ENCODE measurements at places on chromosomes 1 and 21. TPM values are rescaled to one million over a fixed set of nuclear protein-coding genes. Genes with fewer than 3 reads are reported as not detected.

- H3K27ac ChIP-seq: no peak overlapping the region
- peaks cover 15% of the 10 kb centered on the region for H3K4me1 ChIP-seq
- peaks cover 6% of the 10 kb centered on the region for H3K36me3 ChIP-seq
These were observed 71.6 kb downstream of the RERE start for GRCh38 chr1:8745749-8746390.

C2CD2 gene
- 7.1 TPM for total RNA-seq

S100A14 gene
- not detected for total RNA-seq

ZNF670 gene
- 3.3 TPM for total RNA-seq

- no peak overlapping the region for H3K27ac ChIP-seq
- no peak for DNase-seq
- no peaks in the 10 kb centered on the region for H3K4me1 ChIP-seq
- no peak overlapping the region for H3K4me3 ChIP-seq
These were observed 272.4 kb downstream of the TPR start for GRCh38 chr1:186102547-186103148.

- H3K36me3 ChIP-seq: no peaks in the 10 kb centered on the region
- DNase-seq: no peak
- H3K27me3 ChIP-seq: no peaks in the 10 kb centered on the region
- no peak overlapping the region for H3K4me3 ChIP-seq
These were observed 65.9 kb downstream of the DNTTIP2 start for GRCh38 chr1:93813076-93813475.

ZNF695 gene
- 1.1 TPM for total RNA-seq

DNA sequence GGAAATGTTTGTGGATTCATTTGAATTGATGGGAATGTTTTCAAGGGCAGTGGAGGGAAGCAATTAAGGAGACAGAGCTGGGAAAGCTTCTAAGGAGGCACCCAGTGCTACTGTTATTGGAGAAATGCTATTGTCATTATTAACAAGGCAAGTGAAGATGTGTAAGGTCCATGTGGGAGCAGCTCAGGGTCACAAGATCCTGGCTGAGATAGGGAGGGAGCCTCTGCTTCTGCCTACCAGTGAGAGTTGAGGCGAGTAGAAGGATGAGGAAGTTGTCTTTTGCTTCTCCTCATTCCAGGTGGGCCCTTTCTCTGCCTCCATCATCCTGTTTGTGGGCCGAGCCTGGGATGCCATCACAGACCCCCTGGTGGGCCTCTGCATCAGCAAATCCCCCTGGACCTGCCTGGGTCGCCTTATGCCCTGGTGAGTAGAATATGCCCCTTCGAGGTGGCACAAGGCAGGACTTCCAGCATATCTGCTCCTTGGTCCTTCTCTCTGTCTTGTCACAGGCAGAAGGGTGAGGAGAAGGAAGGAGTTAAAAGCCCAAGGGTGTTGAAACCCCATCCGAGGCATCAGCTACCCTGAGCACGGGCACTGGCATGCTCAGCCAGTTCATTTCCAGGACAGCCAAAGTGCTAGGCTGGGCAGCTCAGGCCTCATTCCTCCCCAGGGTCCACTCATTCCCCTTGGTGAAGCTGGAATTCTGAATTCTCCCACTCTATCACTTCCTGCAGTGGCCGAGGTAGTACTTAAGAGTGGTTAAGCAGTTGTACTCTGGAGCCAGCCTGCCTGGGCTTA is 3.7 kb downstream of the MFSD2A start:
- no peaks in the 10 kb centered on the region for H3K27me3 ChIP-seq
- H3K4me1 ChIP-seq: peaks cover 37% of the 10 kb centered on the region
- H3K36me3 ChIP-seq: peaks cover 65% of the 10 kb centered on the region
- H3K27ac ChIP-seq: no peak overlapping the region

DNA sequence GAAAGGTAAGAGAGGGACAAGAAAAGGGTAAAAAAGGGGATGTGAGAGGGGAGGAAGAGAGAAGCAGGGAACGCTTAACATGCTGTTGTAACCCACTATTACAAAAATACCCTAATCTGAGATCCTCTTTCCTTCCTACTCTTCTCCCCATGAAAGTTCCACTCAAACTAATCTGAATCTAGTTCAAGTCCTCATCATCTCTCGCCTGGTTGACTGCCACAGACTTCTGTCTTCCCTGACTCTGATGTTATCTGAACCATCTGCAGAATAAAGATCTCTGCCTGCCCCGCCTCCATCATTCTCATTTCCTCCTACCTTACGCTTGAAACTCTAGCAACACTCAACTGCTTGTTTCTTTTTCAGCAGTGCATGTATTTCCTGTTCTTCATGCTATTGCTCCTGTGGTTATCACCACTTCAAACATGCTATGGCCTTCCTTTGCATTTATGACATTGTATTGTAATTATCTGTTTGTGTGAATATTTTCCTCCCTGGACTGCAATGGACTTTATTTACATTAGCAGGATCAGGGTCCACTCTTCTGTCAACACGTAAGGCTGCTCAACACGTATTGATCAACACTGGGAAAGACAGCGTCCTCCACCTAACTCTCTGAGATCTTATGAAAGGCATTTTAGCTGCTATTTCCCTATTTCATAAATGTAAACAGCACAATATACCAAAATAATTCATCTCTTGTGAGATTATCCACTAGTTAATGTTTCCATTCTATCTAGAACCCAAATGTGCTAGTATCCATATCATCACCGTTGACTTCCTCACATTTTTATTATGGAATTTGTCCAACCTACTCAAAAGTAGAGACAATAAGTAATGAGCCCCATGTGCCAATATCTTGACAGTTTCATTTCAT is 215.5 kb upstream of the USP25 start:
- H3K27me3 ChIP-seq: no peaks in the 10 kb centered on the region
- peak; percentile 66 for DNase-seq
- peaks cover 24% of the 10 kb centered on the region for H3K4me1 ChIP-seq
- peak overlapping the region; percentile 94 for H3K27ac ChIP-seq
- H3K4me3 ChIP-seq: peak overlapping the region; percentile 58
- peaks cover 4% of the 10 kb centered on the region for H3K36me3 ChIP-seq

NIT1 gene
- 40.0 TPM for total RNA-seq

- H3K36me3 ChIP-seq: no peaks in the 10 kb centered on the region
- no peak overlapping the region for H3K27ac ChIP-seq
- H3K27me3 ChIP-seq: peaks cover 7% of the 10 kb centered on the region
- H3K4me1 ChIP-seq: no peaks in the 10 kb centered on the region
These were observed 10.6 kb upstream of the F3 start for GRCh38 chr1:94552071-94552586.

- DNase-seq: no peak
- no peaks in the 10 kb centered on the region for H3K36me3 ChIP-seq
- no peak overlapping the region for H3K4me3 ChIP-seq
- no peaks in the 10 kb centered on the region for H3K4me1 ChIP-seq
- H3K27ac ChIP-seq: no peak overlapping the region
These were observed 113.7 kb downstream of the ZNF281 start for GRCh38 chr1:200296091-200296661.

DNA sequence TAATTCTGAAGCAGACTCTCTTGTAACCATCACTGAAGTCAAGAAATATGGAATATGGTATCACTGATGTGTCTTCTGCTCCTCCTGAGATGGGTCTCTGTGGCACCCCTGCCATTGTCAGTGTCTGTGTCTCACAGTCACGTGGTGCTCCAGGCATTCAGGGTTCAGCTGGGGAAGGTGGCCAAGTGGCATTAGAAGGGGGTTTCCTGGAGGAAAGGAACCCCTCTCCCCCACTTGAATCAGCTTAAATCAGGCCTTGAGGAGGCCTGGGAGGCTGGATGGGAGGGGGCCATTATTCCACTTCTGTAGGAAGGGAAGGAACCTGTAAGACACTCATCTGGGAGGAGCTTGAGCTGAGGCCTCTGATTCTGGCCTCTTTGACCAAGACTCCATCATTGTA is 20.5 kb downstream of the CYP4B1 start:
- H3K27me3 ChIP-seq: peaks cover 2% of the 10 kb centered on the region
- DNase-seq: no peak
- H3K4me1 ChIP-seq: no peaks in the 10 kb centered on the region
- H3K4me3 ChIP-seq: no peak overlapping the region

DNA sequence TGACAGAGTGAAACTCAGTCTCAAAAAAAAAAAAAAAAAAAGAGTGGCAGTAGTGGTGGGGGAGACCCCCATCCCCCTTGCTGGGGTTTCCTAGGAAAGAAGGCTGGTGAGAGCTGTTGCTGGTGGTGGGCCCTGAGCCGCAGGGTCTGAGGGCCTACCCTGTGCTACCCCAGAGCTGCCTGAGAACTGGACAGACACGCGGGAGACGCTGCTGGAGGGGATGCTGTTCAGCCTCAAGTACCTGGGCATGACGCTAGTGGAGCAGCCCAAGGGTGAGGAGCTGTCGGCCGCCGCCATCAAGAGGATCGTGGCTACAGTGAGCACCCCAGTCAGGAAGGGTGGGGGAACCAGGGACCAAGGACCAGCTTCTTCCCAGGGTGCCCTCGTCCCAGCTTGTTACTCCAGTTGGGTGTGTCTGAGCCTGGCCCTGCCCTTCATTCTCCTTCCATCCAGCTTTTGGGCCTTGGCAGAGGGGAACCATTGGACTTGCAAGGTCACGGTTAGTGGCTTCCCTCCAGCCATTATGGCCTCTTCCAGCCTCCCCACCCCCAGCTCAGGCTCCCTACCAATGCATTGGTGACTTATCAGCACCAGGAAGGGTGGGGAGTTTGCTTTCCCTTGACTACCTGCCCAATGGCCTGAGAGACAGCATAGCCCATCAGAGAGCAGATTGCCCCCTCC is 10.5 kb downstream of the LDLRAP1 start:
- no peak overlapping the region for H3K27ac ChIP-seq
- DNase-seq: no peak
- H3K27me3 ChIP-seq: no peaks in the 10 kb centered on the region
- peaks cover 83% of the 10 kb centered on the region for H3K4me1 ChIP-seq
- peaks cover 10% of the 10 kb centered on the region for H3K36me3 ChIP-seq

CLDN17 gene
- not detected for total RNA-seq

BLACAT1 gene
- 0.13 TPM for total RNA-seq

DNA sequence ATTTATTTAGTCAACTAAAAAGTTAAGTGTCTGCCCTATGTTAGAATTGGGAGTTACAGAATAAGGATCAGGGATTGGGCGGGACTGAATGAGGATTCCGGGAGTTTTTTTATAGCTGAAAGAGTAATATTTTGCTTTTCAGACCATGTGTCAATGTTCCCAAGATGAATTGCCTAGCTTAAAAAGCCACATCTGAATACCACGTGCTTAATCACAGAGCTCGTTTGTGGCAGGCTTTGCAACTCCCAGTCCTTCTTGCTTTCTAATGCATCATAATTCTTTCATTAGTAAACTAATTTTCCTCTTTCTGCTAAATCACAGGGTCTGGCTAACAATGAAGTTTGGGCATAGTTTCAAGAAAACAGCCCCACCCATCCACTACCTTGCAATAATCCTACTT is 4.2 kb upstream of the BCL10 start:
- H3K27ac ChIP-seq: no peak overlapping the region
- peaks cover 16% of the 10 kb centered on the region for H3K4me1 ChIP-seq
- no peaks in the 10 kb centered on the region for H3K36me3 ChIP-seq
- no peak for DNase-seq

- H3K36me3 ChIP-seq: peaks cover 37% of the 10 kb centered on the region
- peak; percentile 98 for DNase-seq
These were observed 4.1 kb downstream of the KIF21B start for GRCh38 chr1:201019321-201019977.

CHODL gene
- not detected for total RNA-seq

- no peak for DNase-seq
- no peaks in the 10 kb centered on the region for H3K27me3 ChIP-seq
- peaks cover 23% of the 10 kb centered on the region for H3K36me3 ChIP-seq
- H3K4me1 ChIP-seq: peaks cover 14% of the 10 kb centered on the region
- H3K27ac ChIP-seq: no peak overlapping the region
These were observed 124.2 kb downstream of the GALNT2 start for GRCh38 chr1:230191079-230191804.

DENND2C gene
- 1.5 TPM for total RNA-seq

- H3K4me1 ChIP-seq: peaks cover 42% of the 10 kb centered on the region
- H3K36me3 ChIP-seq: no peaks in the 10 kb centered on the region
- DNase-seq: no peak
- no peaks in the 10 kb centered on the region for H3K27me3 ChIP-seq
These were observed 125.5 kb upstream of the IRF2BP2 start for GRCh38 chr1:234735476-234735875.

- peaks cover 24% of the 10 kb centered on the region for H3K4me1 ChIP-seq
- H3K4me3 ChIP-seq: peak overlapping the region; percentile 94
- no peaks in the 10 kb centered on the region for H3K27me3 ChIP-seq
- peaks cover 3% of the 10 kb centered on the region for H3K36me3 ChIP-seq
- H3K27ac ChIP-seq: peak overlapping the region; percentile 96
These were observed 10.5 kb upstream of the SPEN start for GRCh38 chr1:15836772-15837669.

DMRTA2 gene
- not detected for total RNA-seq

DNA sequence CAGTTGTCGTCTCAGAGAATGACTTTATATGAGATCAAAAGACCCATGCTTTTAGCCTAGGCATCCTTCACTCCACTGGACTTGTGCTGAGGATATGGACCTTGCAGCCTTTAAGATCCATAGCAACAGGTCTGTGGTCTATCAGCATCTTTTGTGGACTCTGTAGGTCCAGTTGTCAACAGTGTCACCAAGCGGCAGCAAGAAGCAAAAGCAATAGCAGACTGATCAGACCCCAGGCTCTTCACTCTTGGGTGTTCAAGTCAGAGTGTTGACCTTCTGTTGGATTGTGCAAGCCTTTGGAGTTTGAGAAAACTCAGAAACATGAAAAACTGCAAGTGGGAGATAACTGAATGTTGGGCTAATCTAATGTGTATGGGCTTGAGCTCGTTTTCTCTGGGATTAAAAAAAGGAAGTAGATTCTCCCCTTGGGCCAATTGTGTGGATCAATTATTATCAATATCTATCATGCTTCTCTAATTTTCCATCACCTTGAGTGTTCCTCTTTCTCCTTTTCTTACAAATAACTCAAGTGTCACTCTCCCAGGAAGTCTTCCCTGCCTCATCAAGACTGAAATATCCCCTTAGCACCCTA is 144.2 kb downstream of the LYPLAL1 start:
- H3K4me1 ChIP-seq: no peaks in the 10 kb centered on the region
- no peak overlapping the region for H3K4me3 ChIP-seq
- H3K36me3 ChIP-seq: no peaks in the 10 kb centered on the region
- no peak for DNase-seq
- no peak overlapping the region for H3K27ac ChIP-seq
- no peaks in the 10 kb centered on the region for H3K27me3 ChIP-seq

- peaks cover 3% of the 10 kb centered on the region for H3K27me3 ChIP-seq
- no peaks in the 10 kb centered on the region for H3K36me3 ChIP-seq
- no peak overlapping the region for H3K27ac ChIP-seq
- DNase-seq: no peak
- peaks cover 8% of the 10 kb centered on the region for H3K4me1 ChIP-seq
These were observed 114.3 kb downstream of the DMRTB1 start for GRCh38 chr1:53573522-53573921.

CD53 gene
- total RNA-seq: 251 TPM

BEND5 gene
- 73.6 TPM for total RNA-seq

S100B gene
- 3.0 TPM for total RNA-seq

DNA sequence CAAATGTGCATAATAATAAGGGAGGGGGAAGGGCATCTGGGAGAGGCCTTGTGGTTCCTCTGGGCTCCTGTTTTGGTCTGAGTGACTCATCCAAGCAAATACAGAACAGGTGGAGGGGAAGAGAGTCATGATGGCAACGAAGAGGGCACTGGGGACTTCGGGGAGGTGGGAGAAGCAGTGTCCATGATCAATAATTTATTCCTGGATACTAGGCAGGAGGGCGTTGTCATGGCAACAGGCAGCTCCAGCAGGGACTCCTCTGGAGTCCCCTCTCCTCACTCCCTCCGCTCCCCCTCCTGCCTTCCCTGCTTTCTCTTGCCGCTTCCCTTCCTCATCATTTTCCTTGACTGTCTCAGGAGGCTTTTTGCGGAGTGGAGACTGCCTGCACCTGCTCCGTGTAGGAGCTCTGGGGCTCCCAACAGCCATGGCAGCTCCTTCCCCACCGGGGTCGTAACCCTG is 12.3 kb upstream of the NFASC start:
- H3K27ac ChIP-seq: no peak overlapping the region
- DNase-seq: no peak
- no peaks in the 10 kb centered on the region for H3K36me3 ChIP-seq
- H3K27me3 ChIP-seq: peaks cover 18% of the 10 kb centered on the region
- H3K4me1 ChIP-seq: no peaks in the 10 kb centered on the region

Data from activated CD8-positive, alpha-beta T cell treated with anti-CD3 and anti-CD28 coated beads for 36 hours (primary cell).